Peyer's patch (tissue), 4 donors: ENCODE measurements at places on chromosomes 2 and 18. TPM values are rescaled to one million over a fixed set of nuclear protein-coding genes. Genes with fewer than 3 reads are reported as not detected.

DNA sequence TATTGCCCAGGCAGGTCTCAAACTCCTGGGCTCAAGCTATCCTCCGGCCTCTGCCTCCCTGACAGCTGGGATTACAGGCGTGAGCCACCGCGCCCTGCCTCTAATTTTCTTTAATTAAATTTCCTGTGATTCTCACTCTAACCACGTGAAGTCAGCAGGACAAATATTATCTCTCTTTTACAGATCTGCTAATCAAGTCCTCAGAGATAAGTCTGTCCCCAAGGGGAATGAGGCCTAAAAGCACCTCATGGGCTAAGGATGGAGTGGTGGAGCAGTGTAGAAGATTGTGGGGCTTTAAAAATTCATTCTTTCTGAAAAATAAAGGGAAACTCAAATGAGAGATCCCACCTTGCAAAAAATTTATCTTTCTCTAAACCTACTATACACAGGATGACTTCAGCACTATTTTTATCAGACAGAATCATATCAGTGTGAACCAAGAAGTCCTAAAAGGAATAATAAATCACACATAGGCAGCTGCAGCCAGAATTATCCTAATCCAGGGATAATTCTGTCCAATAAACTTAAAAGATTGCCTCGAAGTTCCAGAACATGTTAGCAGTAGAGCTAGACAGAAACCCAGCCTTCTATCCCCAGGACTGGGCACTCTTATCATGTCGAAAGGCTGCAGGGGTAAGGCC, 38.3 kb upstream of the BMPR2 start:
- H3K27ac ChIP-seq: no peak overlapping the region
- no peaks in the 10 kb centered on the region for H3K4me1 ChIP-seq
- no peak overlapping the region for H3K4me3 ChIP-seq
- no peaks in the 10 kb centered on the region for H3K36me3 ChIP-seq

WNT10A gene
- total RNA-seq: not detected

ST6GAL2 gene
- not detected for total RNA-seq

ANKRD36C gene
- 46.6 TPM for total RNA-seq

DNA sequence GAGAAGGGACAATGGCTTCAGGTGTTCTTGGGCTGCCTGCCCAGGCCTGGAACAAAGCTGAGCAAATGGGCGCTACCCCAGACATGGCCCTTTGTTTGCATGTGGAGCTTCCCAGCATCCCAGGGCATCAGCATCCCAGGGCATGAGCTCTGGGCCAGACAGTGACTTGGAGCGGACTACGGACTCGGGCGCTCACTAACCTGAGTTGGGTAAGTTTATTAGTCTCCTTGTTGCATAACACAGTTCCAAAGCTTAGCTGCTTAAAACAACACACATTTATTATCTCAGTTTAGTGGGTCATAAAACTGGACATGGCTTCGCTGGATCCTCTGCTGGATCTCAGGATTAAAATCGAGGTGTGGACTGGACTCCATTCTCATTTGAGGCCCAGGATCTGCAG, 35.8 kb downstream of the MC2R start:
- H3K4me3 ChIP-seq: no peak overlapping the region
- no peaks in the 10 kb centered on the region for H3K36me3 ChIP-seq
- H3K4me1 ChIP-seq: no peaks in the 10 kb centered on the region
- no peaks in the 10 kb centered on the region for H3K27me3 ChIP-seq
- no peak for DNase-seq

DNA sequence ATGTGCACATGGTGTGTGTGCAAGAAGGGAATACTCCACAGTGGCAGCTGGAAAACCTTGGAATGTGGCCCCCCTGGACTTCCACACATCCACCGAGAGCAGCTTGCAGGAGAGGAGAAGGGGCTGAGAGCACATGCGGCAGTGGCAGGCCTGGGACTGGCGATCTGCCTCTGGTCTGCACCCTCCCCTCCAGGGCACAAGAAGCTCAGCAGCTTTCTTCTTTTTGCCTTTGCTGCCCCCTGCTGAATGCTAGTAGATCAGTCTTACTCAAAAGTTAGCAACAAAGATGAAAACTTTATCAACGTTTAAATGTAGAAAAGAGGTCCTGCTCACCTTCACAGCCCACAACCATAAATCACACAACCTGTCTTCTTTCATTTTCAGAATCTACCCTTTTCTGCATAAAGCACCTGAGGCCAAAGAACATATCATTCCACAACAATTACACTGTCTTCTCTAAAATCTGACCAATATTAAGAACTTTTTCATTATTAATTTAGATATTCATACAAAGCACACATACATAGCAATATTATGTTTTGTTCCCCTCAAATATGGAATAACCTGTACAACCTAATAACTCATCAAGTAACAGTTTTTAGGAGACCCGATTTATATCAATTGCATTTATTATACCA, 34.6 kb downstream of the TGFBRAP1 start:
- H3K36me3 ChIP-seq: no peaks in the 10 kb centered on the region
- no peak overlapping the region for H3K4me3 ChIP-seq
- no peaks in the 10 kb centered on the region for H3K4me1 ChIP-seq
- no peak overlapping the region for H3K27ac ChIP-seq
- no peaks in the 10 kb centered on the region for H3K27me3 ChIP-seq

DNA sequence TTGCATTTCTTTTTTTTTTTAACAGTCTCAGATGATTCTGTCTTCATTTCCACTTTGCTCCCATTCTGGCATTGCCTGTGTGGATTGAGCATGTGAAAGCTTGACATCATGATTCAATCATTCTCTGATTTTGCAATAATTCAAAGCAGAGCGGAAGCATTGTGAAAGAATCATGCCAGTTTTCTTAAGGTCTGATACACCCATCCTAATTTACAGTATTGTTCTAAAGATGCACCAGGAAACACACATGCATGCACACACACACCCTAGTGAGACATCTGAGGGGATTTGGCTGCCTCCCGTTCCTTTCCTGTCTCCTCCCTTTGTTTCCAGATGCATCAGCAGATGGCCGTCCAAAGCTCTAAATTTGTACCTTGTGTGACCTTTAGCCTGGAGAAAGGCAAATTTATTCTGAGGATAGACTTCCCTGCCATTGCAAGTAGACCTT, 97.3 kb downstream of the FMNL2 start:
- no peak overlapping the region for H3K4me3 ChIP-seq
- H3K4me1 ChIP-seq: no peaks in the 10 kb centered on the region
- no peaks in the 10 kb centered on the region for H3K36me3 ChIP-seq
- no peak for DNase-seq
- H3K27me3 ChIP-seq: no peaks in the 10 kb centered on the region
